GF-D8 (cell line): ENCODE measurements at places on chromosomes 12 and 14.

GRCh38 chr12:46391630-46392029 lies 19.1 kb upstream of the SLC38A2 start:
- DNase-seq, result no peak

DNA sequence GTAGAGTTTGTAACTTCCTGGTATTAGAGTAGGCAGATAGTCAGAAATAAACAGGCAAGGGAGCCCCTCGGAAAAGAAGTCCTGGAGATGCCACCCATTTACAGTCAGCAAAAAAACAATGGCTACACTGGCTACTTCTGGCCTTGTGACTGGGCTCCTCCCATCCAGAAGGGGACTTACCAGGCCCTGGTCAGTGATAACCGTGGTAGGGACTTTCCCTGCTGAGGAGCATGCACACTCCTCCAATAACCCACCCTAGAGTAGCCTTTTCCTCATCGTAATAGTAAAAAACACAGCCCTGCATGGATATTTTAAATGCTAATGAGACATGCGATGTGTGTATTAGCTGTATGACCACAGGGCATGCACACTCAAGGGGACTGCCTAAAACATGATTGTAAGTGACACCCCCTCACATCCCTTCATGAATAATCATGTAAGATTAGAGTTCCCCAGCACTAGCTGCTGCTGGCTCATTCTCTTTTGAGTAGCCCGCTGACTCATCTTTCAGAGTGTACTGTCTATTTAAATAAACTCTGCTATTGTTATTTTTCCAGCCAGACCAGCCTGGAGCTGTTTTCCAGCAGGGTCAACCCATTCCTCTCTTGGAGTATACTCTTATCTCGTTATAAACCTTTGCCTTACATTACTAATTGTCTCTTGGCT lies 413.8 kb upstream of the TMTC1 start:
- DNase-seq, result no peak

DNA sequence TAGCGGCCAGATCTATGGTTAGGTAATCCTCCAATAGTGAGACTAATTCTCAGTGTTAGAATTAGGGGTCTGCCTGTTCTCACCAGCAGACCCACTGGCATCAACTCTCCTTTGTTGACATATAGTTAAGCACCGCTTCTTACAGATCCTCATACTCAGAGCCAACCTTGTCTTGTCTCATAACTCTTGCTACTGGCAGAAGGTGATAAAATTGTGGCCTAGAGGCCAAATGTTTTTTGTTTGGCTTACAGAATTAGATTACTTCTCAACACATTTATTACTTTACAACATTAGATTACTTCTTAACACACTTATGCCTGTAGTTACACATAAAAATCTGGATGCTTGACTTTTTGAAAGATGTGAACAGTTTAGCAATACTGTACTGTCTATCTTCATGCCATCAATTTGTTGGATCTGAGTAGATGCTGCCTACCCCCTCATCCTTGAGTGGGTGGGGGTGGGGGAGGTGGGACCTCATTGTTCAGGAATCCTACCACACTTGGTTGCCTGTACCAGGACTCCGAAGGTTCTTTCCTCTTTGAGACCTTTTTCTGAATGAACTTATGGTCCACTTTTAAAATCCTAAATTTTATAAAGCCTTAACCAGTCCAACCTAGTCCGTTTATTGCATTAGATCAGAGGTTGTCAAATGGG lies 7.0 kb downstream of the MTHFD1 start:
- DNase-seq, result no peak

DNA sequence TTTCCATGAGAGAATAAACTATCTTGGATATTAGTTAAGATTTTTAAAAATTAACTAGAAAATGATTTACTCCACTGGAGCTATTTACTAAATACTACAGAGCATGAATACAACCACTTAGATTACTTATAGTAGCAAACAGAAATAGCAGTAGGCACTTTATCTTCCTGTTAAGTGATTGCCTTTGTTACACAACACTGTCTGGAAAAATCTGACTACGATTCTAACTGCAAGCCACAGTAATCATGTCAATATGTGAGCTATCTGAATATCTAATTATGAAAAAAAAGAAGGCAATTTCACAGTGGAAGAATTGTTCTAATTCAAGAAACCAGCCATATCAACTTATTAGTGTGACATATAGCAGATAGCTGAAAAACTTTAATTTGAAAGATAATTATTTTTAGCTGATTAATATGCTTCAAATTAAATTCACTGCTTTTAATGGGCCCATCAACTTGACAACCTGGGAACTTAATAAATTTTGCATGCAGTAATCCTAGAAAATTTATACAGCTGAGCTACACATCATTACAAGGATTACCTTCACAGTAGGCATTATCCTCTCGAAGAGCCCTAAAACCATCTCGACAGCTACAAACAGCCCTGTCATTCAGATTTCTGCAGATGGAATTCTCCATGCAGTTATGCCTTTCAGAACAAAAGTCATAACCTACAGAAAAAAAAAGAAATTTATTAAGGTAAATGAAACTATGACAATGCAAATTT lies 172.8 kb downstream of the NELL2 start:
- DNase-seq, result no peak

DNA sequence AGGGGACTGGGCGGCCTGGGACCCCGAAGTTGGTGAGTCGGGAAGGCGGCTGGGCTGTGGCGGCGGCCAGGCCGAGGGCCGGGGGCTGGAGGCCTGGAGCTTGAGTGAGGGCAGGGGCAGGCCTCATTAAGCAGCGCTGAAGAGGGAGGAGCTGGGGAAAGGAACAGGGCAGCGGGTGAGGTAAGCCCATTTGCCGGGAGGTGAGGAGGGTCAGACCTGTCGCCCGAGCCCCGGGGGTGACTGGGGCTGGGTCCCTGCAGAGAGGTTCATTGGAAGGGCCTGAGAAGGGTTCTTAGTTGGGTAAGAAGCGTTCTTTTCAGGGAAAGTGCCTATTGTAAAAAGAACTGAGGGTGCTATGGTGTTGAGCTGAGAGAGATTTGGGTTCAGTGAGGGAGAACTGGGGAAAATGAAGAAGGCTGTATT lies 441 bp downstream of the RAB5B start:
- peak; percentile 12 for DNase-seq

- DNase-seq, result no peak
Measured at GRCh38 chr14:91219517-91220389, 24.8 kb downstream of the GPR68 start.

DNA sequence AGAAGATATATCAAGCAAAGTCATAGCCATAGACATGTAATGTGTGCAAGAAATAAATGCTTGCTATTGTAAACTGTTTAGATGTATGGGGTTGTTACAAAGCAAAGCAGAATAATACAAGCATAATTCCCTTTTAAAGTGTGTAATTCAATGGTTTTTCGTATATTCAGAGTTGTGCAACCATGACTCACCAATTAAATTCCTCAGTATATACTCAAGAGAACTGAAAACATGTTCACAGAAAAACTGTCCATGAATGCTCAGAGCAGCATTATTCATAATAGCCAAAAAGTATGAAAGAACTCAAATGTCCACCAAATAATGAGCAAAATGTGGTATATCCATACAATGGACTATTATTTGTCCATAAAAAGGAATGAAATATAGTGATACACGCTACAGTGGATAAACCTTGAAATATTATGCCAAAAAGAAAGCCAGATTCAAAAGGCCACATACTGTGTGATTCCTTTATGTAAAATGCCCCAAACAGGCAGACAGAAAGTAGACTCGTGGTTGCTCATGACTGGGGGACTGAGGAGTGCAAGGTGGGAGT lies 9.3 kb downstream of the GXYLT1 start:
- no peak for DNase-seq

GRCh38 chr12:123030686-123031085 lies 50.2 kb downstream of the ARL6IP4 start:
- no peak for DNase-seq

- DNase-seq, result no peak
Measured at GRCh38 chr12:14153803-14154202, 172.4 kb upstream of the GRIN2B start.

GRCh38 chr12:2668816-2669215 lies 126.0 kb upstream of the FKBP4 start:
- no peak for DNase-seq

DNA sequence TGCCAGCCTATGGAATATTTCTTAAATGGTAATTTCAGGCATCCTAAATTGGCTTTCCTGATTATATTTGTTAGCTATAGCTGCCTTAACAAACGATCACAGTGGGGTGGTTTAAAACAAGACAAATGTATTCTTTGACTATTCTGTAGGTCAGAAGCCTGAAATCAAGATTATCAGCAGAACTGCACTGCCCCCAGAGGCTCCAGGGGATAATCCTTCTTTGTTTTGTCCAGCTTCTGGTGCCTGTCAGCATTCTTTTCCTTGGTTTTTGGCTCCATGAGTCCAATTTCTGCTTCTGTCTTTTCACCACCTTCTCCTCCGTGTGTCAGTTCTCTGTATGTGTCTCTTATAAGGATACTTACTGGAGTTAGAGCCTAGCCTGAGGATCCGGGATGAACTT lies 1282.2 kb upstream of the USP15 start:
- DNase-seq, result no peak

DNA sequence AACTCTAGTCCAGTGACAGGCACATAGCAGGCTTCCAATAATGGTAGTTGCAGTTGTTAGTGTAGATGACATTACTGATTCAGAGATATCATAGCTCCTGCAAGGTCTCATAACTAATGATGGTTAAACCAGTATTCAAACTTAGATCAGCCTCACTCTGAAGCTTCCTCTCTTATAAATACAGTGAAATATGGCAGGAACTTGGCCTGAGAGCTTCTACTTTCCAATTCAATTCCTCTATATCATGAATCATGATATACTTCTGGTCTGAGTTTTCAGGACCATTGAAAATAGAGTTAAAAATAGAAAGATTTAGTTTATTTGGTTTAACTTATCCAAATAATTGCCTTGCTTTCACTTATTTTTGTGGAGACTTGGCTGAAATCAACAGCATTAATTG lies 167.5 kb upstream of the NOVA1 start:
- DNase-seq, result no peak

DNA sequence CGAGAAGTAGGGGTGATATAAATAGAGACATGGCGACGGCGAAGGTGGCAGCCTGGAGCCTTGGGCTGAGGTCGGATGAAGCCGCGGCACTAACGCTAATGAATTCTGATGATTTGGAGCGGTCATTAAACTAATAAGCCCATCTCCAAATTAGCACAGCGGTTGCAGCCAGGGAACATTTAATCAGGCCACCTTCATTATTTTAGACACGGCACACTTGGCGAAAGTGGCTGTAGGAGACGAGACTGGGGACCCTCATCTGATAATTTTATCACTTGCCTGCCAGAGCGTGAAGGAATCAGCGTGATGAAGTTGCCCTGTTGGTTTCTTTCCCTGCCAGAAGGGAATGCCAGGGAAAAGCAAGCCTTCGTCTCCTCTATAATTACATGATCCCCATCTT lies 664.3 kb upstream of the TBX3 start:
- no peak for DNase-seq

DNA sequence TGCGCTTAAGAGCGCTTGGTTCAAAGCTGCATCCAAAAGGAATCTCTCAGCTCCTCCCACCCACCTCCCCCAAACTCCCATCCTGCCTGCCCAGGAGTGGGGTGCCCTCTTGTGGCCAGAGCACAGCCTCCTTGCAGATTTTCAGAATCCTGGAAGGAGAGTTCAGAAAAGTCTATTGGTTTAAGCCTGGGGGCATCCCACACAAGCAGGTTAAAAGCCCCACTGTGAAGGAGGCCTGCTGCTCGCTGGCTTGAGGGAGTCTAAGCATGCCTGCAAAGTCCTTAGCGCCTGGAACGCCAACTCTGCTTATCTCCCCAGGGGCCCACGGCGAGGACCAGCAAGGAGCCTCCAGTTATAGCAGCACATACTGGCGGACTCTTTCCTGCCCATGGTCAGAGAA lies 297.1 kb downstream of the KSR2 start:
- no peak for DNase-seq

DNA sequence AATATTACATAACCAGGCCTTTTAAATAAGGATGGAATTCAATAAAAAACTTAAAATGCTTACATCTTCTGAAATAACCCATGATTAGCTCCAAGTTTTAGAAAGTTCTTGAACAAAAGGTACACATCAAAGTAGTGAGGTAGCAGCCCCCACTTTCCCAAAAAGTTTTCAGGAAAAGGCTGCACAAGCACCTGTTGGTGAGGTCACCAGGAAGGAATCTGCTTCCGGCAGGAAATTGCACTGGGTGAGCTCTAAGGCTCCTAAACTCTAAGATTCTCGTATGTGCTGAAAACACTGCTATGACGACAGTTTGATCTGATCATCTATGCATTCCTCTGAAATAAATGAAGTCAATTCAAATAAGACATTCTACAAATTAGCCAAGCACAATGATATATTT lies 34.3 kb upstream of the TTC7B start:
- DNase-seq, result no peak

- no peak for DNase-seq
Measured at GRCh38 chr14:85415015-85415712, 114.8 kb upstream of the FLRT2 start.

DNA sequence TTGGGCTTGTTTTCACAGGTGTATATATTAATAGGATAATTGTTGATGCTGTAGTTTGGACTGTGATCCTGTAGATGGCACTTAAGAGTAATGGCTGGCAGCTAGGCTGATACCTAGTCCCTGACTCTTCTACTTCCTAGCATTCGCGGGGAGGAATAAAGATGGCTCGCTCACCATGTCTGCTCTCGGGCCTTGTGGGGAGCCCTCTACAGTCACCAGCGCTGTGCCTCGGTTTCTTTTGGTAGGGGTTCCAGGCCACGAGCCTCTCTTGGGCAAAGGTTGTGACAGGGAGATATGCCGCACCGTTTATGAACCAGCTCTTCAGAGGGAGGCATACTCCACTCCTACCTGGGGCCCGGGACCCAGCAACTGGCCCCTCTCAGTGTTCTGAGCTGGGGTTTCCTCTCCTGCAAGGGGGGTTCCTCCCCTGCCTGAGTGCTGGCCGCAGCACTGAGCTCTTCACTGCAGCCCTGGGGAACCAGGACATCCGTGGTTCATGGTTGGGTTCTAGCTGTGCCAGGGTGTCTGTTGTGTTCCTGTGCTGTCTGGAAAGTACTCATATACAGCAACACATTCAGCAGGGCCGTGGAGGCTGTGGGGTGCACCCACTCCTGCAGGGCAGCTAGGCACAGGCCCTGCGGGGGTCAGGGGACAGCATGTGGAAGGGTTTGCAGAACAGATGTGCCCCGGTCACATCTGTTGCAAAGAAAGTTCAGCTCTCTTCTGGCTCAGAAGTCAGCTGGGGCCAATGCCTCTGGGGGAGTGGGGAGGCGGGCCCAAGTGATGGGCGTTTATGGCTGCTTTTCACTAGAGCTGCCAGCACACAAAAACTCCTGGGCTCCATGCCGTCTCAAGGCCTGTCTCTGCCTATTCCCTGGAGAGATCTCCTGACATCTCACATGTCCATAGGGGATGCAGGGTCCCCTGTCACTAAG lies 147.9 kb downstream of the PPFIA2 start:
- DNase-seq, result no peak

- no peak for DNase-seq
Measured at GRCh38 chr12:113831016-113831415, 135.1 kb downstream of the RBM19 start.

DNA sequence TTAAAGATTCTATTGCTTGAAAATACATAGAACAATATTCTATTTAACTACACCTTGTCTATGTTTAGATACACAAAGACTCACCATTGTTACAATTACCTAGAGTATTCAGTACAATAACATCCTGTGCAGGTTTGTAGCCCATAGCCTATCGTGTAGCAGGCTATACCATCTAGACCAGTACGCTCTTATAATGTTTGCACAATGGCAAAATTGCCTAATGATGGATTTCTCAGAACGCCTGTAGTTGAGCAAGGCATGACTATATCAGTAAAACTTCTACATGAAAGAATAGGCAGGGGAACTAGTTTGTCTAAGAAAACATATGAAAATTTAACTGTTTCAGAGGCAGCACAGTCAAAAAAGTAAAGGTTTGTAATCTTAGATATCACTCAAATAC lies 375.9 kb downstream of the DAD1 start:
- DNase-seq, result peak; percentile 64
